ENCODE measurements at places on chromosomes 12 and 14.

GRCh38 chr14:71454513-71455332, 477.5 kb upstream of the RGS6 start:
- no peak for DNase-seq

GRCh38 chr12:75705749-75706711, 194.6 kb upstream of the KRR1 start:
- DNase-seq, result peak; percentile 98

DNA sequence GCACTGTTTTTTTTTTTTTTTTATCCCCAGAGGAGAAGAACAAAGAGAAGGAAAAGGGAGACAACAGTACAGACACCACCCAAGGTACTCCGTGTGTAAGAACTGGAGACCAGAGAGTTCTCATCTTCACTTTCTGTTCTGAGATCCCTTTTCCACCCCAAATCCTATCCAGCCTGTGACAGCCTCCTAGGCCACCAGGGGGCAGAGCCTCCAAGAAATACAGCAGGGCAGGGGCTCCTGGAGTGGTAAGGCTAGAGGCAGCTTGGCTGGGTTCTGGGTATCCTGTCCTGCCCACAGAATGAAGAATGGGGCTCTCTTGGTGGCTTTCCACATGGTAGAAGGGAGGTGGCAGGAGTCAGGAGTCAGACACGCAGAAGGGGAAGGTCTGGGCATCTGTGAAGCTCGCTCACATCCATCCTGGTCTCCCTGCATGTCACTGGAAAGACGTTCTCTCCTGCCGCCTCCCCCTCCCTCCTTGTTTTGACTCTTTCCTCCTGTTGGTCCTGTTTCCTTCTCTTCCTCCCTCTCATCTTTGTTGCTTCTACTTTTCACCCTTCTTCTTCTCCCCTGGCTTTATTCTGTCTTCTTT, 12.0 kb downstream of the CLSTN3 start:
- peak; percentile 57 for DNase-seq

- DNase-seq, result no peak
These were observed 358.2 kb downstream of the DIO2 start for GRCh38 chr14:79852950-79853744.

DNA sequence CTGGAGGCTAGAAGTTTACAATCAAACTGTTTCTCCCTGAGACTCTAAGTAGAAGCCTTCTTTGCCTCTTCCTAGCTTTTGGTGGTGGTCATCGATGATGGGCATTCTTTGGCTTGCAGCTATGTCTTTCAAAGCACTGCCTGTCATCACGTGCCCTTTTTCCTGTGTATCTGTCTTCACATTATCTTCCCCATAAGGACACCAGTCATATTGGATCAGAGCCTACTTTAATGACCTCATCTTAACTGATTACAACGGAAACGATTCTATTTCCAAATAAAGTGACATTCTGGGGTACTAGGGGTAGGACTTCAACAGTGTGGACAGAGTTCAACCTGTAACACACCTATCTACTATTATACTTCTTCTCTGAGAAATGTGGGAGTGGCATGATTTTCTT, 31.1 kb upstream of the IFNG-AS1 start:
- no peak for DNase-seq

GRCh38 chr12:124105546-124105945, 132.5 kb downstream of the ZNF664 start:
- no peak for DNase-seq

- peak; percentile 88 for DNase-seq
These were observed 104.1 kb downstream of the IGF1 start for GRCh38 chr12:102376181-102376747.

DNA sequence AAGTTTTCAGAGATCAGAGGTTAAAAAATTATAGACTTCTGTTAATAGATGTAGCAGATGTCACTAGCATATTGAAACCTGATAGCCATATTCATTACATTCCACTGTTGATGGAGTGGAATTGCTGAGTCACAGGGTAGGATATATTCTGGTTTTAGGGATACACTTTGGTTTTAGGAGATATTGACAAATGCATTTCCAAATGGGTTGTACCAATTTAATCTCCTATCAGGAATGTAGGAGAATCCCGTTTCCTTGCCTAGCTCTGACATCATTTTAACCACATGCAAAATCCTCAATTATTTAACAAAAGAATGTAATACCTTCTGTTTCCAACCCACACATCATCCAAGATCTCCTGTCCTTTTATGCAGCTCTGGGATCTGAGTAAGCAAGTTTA, 30.7 kb upstream of the ESR2 start:
- DNase-seq, result peak; percentile 35

- DNase-seq, result no peak
These were observed 41.6 kb upstream of the PYGL start for GRCh38 chr14:50985859-50986331.

DNA sequence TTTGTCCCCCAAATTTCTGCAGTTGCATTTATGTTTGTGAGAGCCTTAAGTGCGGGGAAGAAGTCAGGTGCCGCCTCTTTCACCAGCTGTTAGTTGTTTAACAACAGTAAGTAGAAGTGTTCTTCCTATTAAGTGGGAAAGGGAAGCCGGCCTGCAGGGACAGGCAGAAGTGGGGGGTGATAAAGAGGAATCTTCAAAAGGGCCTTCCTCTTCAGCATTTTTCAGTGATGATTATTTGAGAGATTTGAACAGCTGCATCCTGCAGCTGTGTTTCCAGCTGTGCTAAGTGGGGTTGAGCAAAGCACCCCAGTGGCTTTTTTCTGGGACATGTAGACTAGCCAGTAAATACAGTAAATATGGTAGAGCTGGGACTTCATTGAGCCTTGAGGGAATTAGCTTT, 32.1 kb upstream of the SLC38A1 start:
- DNase-seq, result peak; percentile 21

GRCh38 chr12:78586790-78587189, 277.8 kb upstream of the SYT1 start:
- no peak for DNase-seq
